ENCODE measurements at places on chromosomes 5 and 9.

DNA sequence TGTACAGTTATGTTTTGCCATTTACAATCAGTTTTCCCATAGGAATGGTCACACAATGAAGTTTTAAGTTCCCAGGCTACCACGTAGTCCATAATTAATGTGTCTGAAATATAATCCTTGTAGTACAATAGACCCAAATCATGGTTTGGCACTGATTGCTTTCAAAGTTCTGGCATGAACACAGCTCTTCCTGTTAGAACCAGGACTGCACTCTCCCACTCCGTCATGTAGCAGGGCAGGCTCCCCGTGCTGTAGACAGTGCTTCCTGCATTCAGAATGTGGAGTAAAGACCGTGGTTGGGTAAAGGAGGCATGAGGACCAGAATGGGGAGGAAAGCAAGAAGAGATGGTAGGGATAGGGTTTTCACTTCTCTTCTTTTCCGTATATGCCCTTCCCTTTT is 4.0 kb downstream of the SEC61B start:
- no peak for DNase-seq

DNA sequence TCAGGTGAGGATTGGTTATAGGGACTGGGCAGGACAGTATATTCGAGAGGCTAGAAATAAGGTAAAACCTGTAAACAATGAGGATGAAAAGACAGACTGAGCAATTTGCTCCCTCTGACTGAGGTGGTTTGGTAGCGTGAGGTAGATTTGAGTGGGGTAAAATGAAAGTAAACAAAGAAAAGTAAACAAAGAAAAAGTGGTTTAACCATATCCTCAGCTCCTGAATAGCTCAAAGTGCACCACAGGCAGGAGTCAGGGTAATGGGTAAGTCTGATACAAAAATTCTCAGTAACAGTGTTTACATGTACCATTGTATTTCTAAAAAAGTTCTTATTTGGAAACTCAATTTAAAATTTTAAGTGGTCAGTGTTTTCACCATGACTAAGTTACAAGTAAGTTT is 203.1 kb upstream of the ARRDC3 start:
- DNase-seq = no peak

DNA sequence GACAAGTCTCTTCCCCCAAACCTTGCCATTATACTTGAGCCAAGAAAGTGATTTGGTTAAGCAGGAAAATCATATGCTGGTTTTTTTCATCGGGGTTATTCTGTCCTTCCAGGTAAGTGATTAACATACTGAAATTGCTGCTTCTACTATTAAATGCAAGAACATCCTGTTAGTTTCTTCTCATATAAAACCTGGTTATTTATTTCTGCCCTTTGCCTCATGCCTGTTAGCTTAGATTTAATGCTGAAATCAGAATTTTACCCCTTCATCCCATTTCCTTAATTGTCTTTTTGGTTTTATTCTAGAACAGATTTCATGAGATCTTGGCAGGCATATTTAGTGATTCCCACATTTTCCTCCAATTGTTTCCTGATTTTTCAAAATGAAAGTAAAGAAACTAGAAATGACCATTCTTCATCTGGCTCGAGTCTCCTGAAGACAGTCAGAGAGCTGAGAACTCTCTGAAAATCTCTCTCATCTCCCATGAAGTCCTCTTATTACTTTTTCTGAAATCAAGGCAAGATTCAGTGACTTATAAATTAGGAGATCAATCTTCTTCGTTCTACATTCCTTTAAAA is 132.9 kb downstream of the NFIB start:
- DNase-seq = no peak

DNA sequence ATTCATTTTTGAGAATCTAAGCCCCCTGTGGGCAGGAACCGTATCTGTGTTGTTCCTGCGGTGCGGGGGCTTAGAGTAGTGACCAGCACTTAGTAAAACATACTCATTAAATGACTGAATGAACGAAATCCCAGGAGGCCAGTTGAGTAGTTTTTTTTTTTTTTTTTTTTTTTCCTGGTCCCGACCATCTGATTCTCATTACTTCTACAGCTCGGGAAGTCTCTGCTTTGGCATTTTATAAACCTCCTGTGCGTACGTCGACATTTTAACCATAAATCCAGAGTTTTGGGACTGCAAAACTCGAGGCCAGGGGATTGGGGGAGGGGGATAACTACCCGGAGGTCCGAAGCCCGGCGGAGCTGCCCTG is 31.5 kb upstream of the SPRY4 start:
- no peak for DNase-seq

DNA sequence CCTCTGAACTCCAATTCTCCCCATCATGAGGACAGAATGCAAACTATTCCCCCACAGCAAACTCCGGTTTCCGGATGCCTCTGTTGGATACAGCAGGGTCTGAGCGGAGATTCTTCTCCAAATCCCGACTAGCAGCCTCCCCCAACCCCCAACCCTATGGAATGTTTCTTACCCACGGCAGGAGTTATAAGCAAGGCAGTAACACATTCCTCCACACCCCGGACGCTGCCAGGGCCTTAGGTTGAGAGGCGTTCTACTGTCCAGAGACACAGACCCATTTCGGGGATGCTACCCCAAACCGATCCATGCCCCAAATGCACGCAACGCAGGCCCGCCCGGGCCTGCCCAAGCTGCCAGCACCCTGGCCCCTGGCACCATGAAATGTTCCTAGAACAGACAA is 85.6 kb upstream of the LMX1B start:
- DNase-seq = no peak

DNA sequence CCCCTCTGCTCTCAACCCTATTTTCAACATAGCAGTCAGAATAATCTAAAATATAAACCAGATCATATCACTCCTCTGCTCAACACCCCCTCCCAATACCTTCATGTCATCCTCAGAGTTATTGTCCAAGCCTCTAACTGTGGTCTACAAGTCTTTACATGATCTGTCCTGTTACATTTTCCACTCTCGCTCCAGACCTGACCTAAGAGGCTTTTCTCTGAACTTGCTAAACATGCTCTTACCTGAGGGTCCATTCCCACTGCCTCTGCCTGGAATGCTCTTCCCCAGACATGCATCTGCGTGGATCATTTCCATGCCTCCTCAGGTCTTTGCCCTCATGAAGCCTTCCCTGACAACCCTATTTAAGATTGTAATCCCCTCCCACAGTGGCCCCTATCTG is 12.0 kb downstream of the NIPSNAP3B start:
- no peak for DNase-seq

DNA sequence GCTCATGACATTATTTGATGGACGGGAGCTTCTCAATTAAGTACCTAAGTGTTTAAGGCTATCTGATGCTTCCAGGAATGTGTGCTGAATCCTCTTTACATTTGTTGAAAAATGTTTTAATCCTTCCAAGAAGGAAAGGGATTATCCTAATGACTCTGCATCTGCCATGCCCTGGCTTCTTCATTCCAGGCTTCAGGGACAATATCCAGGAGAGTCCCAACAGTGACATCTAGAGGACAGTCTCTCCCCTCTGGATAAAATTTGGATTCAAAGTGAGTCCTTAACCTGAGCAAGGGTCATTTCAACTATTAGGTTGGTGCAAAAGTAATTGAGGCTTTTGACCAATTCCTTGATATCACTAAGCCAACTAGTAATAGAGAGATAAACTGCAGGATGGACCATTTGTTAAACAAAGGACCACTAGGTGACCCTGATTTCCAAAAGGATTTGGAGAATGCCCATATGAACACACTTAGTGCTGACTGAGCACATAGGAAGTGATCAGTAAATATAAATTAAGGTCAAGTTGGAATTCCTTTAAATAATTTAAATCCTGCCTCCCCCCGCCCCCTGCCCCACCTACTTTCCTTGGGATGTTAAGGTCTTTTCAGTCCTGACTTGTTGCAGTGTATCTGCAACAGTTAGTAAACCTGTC is 19.1 kb downstream of the TNFSF8 start:
- peak; percentile 22 for DNase-seq

- no peak for DNase-seq
Measured at GRCh38 chr9:35972093-35972492, 14.1 kb upstream of the OR2S2 start.

- DNase-seq = no peak
Measured at GRCh38 chr9:106934442-106935238, 71.7 kb downstream of the ZNF462 start.

GRCh38 chr5:33824516-33825195 is 67.1 kb downstream of the ADAMTS12 start:
- DNase-seq = peak; percentile 86

GRCh38 chr9:17635115-17635890 is 56.4 kb downstream of the SH3GL2 start:
- no peak for DNase-seq

- DNase-seq = no peak
Measured at GRCh38 chr9:84669013-84669287, 579 bp upstream of the NTRK2 start.

- peak; percentile 34 for DNase-seq
Measured at GRCh38 chr5:87411973-87412629, 629 bp downstream of the CCNH start.

GRCh38 chr5:143118222-143118621 is 285.3 kb downstream of the NR3C1 start:
- peak; percentile 83 for DNase-seq

DNA sequence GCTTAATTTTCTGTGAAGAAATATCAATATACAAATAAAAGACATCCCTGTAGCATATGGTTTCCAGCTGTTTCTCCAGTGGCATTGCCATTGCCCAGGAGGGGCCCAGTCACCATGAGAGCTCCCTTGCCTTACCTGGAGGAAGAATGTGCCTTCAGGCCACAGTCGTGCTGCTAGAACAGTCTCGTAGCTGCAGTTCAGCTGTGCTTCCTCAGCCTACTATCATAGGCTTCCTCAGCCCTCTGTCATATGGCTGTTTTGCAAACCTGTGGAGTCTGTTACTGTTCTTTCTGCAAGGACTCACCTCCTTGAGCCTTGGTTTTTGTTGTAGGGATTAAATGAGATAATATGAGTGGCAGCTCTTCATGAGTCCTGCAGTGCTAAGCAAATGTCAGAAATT is 67.6 kb downstream of the RCL1 start:
- DNase-seq = no peak

GRCh38 chr5:1414311-1415058 is 30.8 kb downstream of the SLC6A3 start:
- peak; percentile 28 for DNase-seq

GRCh38 chr5:20604992-20605391 is 617.0 kb upstream of the CDH18 start:
- DNase-seq = no peak

- no peak for DNase-seq
Measured at GRCh38 chr5:108661024-108661423, 86.7 kb upstream of the FER start.

- no peak for DNase-seq
Measured at GRCh38 chr5:141703133-141703561, 21.1 kb upstream of the ARAP3 start.

GRCh38 chr9:99632349-99633038 is 189.2 kb upstream of the NR4A3 start:
- no peak for DNase-seq

DNA sequence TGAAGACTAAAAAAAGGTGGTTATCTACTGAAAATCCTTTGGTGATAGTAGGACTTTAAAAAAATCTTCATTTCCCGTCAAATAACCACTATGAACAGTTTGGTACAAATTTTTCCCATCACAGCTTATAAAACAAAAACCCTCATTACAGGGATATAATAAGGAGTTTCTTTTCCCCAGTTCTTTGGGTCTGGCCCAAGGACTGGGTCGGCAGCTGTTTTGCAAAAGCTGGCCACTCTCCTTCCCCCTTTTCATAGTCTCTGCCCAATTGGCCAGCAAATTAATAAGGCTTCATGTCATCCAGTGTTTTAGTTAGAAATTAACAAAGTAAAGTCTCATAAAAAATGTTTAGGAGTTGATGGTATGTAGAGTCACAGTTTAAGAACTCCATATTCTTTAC is 47.0 kb upstream of the PDE8B start:
- DNase-seq = no peak

GRCh38 chr5:112830378-112830777 is 30.7 kb upstream of the SRP19 start:
- no peak for DNase-seq

DNA sequence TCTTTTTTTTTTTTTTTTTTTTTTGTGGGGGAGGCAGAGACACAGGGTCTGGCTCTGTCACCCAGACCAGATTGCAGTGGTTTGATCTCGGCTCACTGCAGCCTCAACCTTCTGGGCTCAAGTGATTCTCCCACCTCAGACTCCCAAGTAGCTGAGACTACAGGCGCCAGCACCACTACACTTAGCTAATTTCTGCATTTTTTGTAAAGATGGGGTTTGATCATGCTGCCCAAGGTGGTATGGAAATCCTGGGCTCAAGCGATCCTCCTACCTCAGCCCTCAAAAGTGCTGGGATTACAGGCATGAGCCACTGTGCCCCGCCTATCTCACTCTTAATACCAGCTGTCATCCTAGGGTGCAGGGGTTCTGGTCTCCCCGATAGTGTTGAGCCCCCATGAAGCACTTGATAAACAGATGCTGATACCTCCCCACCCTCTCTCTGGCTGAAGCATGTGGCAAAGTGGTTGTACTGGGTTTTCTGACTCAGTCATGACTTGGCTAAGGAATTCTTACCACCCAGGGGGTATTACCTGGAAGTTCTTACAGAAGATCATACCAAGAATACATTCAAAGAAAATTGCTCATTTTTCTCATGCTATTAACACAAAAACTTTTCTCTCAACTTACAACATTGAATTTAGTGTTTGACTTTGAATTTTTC is 110.2 kb upstream of the DAPK1 start:
- no peak for DNase-seq

DNA sequence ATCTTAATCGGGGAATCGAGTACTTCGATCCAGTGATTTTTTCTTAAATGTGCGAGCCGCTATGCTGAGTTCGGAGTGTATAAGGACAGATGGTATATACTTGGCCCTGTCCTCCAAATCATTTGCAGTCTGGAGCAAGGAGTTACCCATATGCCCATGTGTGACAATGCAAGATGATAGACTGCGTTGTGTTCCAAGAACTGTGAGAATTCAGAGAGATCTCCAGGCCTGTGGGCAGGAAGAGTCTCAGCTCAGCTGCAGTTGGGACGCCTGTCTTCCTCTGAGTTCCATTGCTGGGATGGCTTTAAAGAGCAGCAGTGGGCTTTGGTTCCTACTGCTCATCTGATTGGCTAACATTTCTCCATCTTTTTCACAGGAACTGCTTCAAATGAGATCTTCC is 106.6 kb downstream of the ADAMTS16 start:
- no peak for DNase-seq

DNA sequence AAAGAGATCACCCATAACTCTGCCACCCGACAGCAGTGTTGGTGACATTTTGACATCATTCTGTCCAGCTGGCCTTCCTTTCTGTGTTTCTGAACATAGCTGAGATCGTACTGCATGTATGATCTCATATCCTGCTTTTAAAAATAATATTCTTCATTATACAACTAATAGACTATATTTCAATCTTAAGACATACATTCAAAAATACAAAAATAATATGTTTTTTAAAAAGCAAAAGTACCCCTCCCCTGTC is 47.7 kb upstream of the RPL26L1 start:
- DNase-seq = no peak

GRCh38 chr5:99045871-99046270 is 117.1 kb upstream of the CHD1 start:
- no peak for DNase-seq

GRCh38 chr5:124453221-124454051 is 293.0 kb downstream of the ZNF608 start:
- DNase-seq = peak; percentile 97

- DNase-seq = no peak
Measured at GRCh38 chr5:125582352-125582751, 835.9 kb upstream of the ZNF608 start.

GRCh38 chr5:111310711-111311620 is 86.8 kb downstream of the CAMK4 start:
- DNase-seq = no peak

- DNase-seq = no peak
Measured at GRCh38 chr9:108599571-108599970, 256.2 kb downstream of the ACTL7B start.
